ENCODE measurements at places on chromosomes 12 and 14. TPM values are rescaled to one million over a fixed set of nuclear protein-coding genes. Genes with fewer than 3 reads are reported as not detected.

The EML5 gene
- 0.30 TPM for total RNA-seq

The KRT72 gene
- not detected for total RNA-seq

The REP15 gene
- 5.0 TPM for total RNA-seq

The PRR4 gene
- 1.2 TPM for total RNA-seq

The CLEC4A gene
- total RNA-seq = 0.18 TPM
